ENCODE measurements at places on chromosomes 6 and 20.

GRCh38 chr6:169931261-169931660 is 179.8 kb downstream of the ERMARD start:
- DNase-seq = no peak

- no peak for DNase-seq
Measured at GRCh38 chr20:63167026-63167917, 48.7 kb downstream of the YTHDF1 start.

- no peak for DNase-seq
Measured at GRCh38 chr6:69816569-69816968, 19.8 kb upstream of the LMBRD1 start.

GRCh38 chr6:15722731-15723130 is 59.9 kb upstream of the DTNBP1 start:
- DNase-seq = no peak

DNA sequence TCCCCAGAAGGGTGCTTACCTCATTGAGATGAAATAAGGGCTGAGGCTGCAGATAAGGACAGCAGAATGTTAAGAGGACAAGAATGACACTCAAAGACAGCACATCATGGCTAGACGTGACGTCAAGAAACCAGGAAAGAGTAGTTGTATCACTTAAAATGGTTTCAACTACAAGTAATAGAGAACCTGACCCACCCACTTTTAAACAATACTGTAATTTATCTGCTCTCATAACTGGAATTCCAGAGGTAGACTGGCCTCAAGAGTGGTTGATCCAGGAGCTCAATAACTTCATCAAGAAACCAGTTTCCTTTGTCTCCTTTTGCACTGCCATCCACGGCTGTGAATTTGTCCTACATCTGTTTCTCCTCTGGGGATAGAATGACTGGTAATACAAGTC is 187.1 kb downstream of the EYA4 start:
- no peak for DNase-seq

DNA sequence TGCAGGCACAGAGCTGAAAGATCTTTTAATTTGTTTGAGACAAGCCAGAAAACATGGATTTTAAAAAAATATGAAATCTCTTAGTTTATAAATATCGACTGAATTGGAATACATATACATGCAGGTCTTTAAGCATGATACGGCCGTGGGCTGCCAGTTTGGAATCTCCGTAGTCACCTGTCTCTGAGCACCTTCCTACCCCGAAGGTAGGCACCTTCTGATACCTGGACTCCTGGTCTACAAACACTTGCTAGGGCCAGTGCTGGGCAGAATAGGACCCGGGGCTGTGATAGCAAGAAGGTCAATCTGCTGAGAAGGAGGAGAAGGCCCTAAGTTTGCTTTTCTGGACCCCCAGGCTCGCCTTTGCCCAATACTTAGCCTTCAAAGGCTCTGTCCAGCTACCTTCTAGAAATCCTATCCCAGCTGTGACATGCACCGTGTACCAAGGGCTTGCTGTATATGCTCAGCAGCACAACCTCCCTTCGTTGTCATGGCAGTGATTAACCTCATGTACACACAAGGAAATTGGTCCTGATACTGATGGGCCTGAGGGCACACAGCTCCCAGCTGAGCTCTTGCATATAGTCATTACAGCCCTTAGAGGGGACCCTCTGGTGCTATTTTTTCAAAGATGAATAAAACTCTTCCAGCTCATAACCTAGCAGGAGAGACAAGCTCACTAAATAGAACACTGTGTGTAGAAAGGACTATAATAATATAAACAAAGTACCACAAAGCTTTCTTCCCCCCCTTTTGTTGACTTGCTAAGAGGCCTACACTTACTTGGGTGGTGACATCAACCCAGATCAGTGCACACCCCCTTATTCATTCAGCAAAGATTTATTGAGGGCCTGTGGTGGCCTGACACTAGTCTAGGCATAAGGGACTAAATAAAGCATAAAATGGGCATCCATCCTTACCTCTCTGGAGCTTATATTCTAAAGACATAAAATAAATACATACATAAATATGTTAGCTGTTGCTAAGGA is 17.7 kb downstream of the SNPH start:
- no peak for DNase-seq

DNA sequence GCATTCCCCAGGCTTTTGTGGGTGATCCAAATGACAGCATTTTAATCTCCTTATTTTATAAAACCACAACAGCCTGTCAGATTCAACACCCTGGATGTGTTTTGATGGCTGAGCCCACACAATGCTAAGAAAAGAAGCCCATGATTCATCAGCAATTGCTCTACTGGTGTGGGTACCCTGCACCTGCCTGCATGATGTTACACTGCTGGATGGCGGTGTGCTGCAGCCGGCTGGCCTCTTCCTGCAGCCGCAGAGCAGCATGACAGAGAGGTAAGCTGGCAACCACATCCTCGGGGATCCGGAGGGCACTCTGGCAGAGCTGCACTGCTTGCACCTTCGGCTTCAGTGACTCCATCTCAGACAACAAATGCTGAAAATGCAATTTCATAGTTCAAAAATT is 327.5 kb downstream of the SYNE1 start:
- DNase-seq = peak; percentile 22

- DNase-seq = no peak
Measured at GRCh38 chr20:57505979-57506378, 19.0 kb downstream of the CTCFL start.

DNA sequence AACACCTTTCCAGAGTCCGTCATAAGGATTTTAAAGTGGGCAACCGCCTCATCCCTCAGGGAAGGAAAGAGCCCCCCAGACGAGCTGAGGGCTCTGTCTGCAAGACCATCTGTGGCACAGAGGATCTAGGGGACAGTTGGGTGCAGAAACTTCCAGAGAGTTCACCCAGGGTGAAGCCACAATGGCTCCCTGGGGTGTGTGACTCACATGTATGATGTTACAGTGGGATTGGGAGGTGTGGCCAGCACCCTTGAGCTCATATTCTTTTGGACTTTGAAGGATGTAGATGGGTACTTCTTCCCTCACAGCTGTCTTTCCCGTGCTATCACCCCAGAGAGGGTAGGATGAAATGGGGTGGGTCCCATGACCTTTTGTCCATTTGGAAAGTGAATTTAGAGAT is 95.5 kb downstream of the NCR2 start:
- DNase-seq = no peak

- no peak for DNase-seq
Measured at GRCh38 chr6:156794546-156795354, 17.6 kb downstream of the ARID1B start.

DNA sequence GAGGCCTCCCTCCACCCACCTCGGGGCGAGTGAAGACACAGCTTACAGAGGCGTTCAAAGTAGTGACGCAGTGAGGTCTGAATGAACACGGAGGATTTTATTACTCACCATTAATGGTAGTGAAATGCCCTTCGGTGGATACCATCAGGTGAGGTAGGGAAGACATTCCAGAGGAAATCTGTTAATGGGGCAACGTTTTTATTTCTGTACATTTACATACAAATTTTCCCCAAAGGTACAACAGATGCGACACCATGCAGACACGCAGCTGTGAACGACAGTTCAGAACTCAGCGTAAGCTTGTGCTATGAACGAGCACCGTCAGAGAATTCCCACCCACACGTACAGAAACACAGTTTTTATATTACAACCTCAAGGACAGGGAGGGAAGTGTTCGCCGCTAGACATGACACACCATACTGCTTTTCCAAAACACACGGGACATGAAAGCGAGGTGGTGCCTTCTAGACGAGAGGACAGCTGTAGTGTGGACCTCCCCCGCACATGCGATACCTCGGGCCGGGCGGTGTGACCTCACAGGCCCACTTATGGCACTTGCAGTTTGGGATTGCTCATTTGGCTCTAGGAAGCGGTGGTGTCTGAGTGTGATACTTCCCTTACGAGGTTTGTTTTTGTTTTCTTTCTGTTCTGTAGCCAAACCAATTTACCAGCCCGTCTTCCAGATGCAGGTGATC is 10.7 kb downstream of the PSMG4 start:
- DNase-seq = no peak

DNA sequence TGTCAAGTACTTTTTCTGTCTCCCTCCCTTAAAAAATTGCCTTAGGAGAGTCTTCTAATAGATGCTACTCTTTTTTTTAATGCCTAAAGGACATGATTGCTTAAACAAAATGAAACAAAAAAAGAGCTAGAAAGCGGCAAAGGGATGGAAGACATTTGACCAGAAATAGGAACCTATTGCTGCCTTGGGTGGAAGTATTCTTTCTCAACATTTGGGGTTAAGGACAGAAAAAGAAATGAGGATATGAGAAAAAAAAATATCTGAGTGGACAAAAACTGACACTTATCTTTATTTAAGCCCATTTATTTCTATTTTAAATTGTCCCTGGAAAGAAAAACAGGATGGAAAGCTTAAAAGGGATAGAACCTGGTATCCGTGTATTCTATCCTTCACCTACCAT is 664.9 kb upstream of the CITED2 start:
- DNase-seq = no peak

GRCh38 chr6:105270511-105270910 is 90.7 kb upstream of the POPDC3 start:
- DNase-seq = no peak

- peak; percentile 6 for DNase-seq
Measured at GRCh38 chr20:60695226-60696000, 556.6 kb upstream of the CDH4 start.

GRCh38 chr6:54291738-54292137 is 16.5 kb upstream of the TINAG start:
- no peak for DNase-seq

- DNase-seq = no peak
Measured at GRCh38 chr6:49909563-49909962, 43.2 kb upstream of the CRISP1 start.

DNA sequence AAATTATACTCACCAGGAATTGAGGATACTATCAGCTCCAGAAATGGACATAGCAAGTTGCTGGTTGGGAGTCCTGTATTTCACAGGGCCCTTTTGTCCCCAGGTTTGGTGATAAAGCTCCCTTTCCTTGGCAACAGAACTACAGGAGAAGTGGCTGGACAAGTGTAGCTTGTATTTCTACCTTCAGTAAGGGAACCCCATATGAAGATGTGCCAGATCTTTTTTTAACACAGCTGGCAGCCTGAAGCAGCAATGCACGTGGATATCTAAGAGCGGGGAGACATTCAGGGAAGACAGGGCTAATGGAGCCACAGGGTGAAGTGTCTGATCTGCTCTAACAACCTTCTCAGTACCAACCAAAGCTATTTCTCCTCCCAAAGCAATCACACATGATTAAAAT is 373.9 kb upstream of the ID4 start:
- DNase-seq = no peak

DNA sequence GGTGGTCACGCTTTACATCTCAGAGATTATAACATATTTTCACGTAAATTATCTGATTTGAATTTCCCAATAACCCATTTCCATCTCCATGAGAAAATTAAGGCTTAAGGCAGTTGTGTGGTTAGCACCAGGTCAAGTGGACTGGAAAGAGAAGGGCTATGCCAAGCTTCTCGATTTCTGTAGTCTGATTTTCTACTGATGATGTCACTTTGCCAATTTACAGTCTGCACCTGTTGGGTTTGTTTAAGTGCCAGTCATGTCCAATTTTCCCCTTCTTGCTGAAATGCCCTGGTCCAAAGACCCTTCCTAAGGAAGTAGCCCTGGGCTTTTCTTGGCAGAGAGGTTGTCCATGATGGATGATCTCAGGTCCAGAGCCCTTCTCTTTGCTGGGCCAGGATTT is 562.3 kb upstream of the BTBD3 start:
- DNase-seq = no peak
